EL (cell line): ENCODE measurements at places on chromosomes 3 and 15.

- DNase-seq: no peak
These were observed 619.7 kb upstream of the LMCD1 start for GRCh38 chr3:7881946-7882345.

- peak; percentile 13 for DNase-seq
These were observed 465.9 kb upstream of the RASGRP1 start for GRCh38 chr15:39030291-39031070.

DNA sequence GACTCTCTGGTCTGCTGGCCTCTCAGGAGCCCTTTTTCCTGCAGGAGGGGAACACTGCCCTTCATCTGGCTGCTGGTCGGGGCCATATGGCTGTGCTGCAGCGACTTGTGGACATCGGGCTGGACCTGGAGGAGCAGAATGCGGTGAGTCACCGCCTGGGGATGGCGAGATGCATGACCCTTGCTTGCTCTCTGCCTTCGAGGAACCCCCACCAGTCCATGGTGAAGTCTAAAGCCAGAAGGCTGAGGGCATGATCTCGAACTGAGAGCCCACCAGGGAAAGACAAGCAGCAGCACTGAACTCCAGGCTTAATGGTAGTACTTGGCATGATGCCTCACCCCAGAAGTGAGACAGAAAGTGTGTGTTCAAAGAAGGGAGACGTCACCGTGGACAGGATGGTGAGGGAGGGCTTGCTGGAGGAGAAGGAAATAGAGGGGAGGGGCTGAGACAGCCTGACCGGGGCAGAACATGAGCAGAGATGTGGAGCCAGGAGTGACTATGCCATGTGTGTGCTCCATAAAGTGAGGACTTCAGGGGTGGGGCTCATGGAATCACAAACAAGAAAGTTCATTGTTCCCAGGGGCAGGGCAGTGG, 19.2 kb downstream of the ANKDD1A start:
- peak; percentile 78 for DNase-seq

GRCh38 chr3:105915524-105915923, 46.7 kb upstream of the CBLB start:
- peak; percentile 14 for DNase-seq

DNA sequence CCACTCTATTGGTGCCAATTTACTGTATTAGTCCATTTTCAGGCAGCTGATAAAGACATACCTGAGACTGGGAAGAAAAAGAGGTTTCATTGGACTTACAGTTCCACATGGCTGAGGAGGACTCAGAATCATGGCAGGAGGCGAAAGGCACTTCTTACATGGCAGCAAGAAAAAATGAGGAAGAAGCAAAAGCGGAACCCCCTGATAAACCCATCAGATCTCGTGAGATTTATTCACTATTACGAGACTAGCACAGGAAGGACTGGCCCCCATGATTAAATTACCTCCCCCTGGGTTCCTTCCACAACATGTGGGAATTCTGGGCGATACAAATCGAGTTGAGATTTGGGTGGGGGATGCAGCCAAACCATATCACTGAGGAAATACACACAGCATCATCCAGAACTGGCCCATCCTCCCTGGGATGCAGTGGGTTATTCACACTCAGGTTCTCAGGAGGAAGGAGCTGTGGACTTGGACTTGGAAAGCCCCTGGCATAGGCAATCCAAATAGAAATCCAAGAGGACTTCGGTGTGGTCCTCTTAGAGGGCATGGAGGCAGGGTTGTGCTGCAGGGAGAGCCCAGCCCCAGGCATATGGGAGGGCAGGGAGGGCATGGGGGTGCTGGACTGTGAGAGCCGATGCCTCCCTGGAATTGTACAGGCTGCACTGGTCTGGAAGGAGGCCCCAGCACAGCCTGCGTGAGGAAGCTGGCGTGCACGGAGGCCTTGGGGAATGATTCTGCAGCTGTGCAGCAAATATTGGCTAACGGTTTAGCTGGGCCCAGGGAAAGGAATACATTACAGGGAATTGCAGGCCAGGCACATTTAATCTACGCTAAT, 62.9 kb downstream of the EFCAB12 start:
- no peak for DNase-seq

- no peak for DNase-seq
These were observed 57.9 kb downstream of the EPHB1 start for GRCh38 chr3:134852893-134853351.

GRCh38 chr15:96153929-96154328, 176.6 kb upstream of the NR2F2 start:
- DNase-seq: no peak

DNA sequence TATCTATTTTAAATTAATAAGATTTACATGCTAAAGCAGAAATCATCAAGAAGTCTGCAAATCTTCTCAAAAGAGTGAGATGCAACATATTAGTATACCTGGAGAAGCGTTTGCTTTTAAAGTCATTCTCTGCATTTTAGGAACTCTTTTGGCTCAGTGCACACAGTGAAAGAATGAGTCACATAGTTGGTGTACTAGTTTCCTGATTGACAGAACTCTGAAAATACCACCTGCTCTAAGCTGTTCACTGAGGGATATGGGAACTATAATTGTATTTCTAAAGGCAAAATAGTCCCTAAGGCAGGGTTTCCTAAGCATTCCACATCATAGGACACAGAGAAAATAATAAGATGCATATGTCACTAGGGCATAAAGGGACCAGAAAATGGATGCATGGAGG, 838.5 kb downstream of the DIPK2A start:
- no peak for DNase-seq

- no peak for DNase-seq
These were observed 195.6 kb downstream of the ZBBX start for GRCh38 chr3:167184511-167184910.

DNA sequence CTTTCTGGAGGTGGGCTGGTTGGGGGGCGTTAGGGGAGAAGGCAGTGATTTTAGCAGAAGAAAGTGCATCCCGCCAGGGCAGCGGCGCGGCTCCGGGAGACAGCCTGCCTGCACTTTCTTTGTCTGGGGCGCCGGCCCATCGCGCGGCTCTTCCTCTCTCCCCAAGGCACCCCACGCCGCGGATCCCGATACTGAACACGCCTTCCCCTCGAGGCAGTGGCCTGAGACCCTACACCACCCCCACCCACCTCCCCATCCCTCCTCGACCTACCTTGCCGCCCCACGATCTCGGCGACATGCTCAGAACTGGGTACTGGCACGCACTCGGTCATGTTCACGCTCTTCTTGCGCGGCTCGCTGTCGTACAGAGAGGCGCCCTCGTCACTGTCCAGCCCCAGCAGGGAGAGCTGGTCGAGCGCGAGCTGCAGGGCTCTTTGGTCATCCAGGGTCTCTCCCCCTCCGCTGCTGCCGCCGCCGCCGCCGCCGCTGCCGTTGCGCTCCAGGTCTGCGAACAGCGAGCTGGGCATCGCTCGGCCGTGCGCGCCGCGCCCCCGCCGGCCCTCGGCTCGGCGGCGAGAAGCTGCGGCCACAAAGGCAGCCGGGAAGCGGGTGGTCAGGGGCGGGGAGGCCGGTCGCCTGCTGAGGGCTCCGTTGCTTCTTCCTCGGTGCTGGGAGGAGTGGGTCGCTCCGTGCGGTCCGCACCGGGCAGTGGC, 483 bp downstream of the MEX3B start:
- peak; percentile 57 for DNase-seq

- no peak for DNase-seq
These were observed 215.6 kb upstream of the VEPH1 start for GRCh38 chr3:157718800-157719199.

GRCh38 chr15:81133782-81134461, at the start of gene CFAP161:
TSS of gene CFAP161 (plus strand) at chr15:81134270. CDS start at chr15:81134330, 60 bp downstream.
- peak; percentile 53 for DNase-seq
